Cortex of kidney (tissue), 1 donor: ENCODE measurements at places on chromosomes 3 and 15.

- DNase-seq, result no peak
Observed at GRCh38 chr3:55405436-55405835, 81.7 kb downstream of the WNT5A start.

- DNase-seq, result no peak
Observed at GRCh38 chr3:120764206-120764605, 21.7 kb downstream of the GTF2E1 start.

DNA sequence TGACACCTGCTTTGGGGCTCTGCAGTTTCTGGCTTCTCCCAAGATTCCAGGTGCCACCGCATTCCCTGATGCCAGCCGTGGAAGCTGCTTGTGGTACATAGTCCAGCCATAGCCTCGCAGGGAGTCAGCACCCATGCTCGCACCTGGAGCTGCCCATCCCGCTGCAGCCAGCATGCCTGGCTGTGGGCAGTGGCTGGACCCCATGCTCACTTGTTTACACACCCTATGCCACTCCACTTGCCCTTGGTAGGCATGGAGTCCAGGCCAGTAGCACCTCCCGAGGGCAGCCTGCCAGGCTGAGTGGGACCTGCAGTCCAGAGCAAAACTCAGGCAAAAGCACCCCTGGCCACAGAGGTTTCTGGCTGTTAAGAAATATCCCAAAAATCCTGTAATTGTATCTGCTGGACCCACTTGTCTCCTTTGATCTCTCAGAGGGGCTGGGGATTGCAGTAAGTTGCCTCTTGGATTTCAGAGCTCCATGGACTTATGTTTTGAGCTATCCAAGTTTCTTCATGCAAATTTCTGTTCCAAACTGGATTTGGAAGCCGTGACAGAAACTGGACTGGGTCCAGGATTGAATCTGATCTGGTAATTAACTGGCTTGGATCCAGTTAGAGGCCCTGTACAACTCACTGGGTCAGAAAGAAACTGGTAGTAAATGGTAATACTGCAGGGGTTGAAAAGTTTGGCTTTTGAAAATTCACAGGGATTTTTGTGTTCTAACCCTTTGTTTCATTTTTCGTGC lies 149.3 kb downstream of the FMN1 start:
- no peak for DNase-seq

GRCh38 chr3:150870406-150870805 lies 34.8 kb downstream of the MINDY4B start:
- no peak for DNase-seq

DNA sequence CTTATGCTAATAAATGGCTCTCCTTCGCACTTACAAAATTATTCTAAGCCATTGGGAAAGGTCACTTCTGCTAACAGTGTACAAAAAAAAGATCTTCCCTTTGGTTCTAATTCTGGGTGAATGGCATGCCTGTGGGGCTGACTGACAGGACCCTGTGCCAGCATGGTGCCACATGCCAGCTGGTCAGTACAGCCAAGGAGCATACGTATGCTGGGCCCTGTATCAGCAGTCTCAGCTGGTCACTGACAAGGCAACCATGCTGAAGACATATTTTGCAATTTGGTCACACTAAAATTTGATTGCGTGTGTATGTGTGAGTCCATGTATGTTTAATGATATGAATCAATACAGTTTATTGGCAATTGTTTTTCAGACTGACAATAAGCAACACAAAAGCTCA lies 246.1 kb downstream of the TBL1XR1 start:
- no peak for DNase-seq
